Lower lobe of right lung (tissue), 2 donors: ENCODE measurements at places on chromosomes 12 and 14.

DNA sequence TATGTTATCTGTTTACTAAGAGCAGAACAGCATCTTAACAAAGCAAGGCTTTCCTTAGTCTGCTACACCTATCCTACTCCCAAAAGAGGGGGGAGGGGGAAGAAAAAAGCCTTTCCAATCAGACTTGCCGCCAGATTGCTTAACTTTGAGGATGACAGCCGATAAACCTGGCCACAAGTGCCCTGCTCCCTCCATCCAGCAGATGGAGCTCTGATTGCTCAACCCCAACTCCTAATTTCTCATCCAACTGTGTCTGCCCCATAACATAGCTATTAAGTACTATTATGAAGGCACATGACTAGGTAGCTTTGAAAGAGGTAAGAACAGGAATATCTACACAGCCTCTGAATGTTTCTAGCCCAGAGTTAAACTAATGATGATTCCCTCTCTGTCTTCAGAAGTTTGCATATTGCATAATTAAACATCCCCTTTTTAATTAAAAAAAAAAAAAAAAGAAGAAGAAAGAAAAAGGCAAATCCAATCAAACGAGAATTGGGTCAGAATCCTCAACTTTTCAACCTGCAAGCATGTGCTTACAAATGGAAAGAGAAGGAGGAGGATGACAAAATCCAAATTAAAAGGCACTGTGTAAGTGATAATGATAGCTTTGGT lies 247.4 kb downstream of the GALC start:
- DNase-seq = no peak

DNA sequence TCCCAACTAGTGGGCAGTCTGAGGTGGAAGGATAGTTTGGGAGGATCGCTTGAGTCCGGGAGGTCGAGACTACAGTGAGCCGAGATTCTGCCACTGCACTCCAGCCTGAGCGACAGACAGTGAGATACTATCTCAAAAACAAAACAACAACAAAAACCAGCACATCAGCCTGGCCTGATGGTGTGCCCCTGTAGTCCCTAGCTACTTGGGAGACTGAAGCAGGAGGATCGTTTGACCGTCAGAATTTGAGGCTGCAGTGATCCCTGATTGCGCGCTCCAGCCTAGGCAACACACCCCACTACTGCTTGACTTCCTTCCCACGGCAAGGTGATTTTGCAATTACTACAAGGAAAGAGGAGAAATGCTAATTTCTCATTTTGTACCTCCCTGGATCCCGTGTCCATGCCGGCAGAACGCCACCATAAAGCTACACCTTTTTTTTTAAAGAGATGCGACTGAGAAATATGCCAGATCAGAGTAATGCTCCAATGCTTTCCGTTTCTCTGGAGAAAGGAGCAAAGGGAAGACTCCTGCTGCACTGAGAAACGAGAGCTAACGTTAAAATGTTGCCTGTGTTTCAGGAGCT lies 672 bp upstream of the SCFD1 start:
- peak; percentile 47 for DNase-seq

GRCh38 chr12:62191491-62192179 lies 68.6 kb upstream of the USP15 start:
- DNase-seq = peak; percentile 49

- no peak for DNase-seq
Observed at GRCh38 chr12:81137801-81138200, 59.9 kb downstream of the ACSS3 start.

DNA sequence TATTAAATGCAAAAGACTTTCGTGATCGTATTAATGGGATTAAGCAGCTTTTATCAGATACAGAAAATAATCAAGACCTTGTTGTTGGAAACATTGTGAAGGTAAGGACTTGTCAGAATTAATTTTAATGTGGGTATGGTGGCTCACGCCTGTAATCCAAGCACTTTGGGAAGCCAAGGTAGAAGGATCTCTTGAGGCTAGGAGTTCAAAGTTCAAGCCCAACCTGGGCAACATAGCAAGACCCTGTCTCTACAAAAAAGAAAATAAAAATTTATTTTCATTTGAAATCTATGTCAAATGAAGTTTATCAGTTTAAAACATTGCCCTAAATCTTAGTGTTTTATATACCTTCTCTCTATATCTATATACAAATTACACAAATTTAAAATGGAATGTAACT lies 17.2 kb upstream of the PRPF39 start:
- no peak for DNase-seq

GRCh38 chr14:101781240-101782061 lies 19.9 kb downstream of the PPP2R5C start:
- DNase-seq = no peak

- DNase-seq = no peak
Observed at GRCh38 chr12:113297621-113298471, 37.1 kb downstream of the SLC8B1 start.

- no peak for DNase-seq
Observed at GRCh38 chr12:130007771-130008170, 103.9 kb upstream of the TMEM132D start.

DNA sequence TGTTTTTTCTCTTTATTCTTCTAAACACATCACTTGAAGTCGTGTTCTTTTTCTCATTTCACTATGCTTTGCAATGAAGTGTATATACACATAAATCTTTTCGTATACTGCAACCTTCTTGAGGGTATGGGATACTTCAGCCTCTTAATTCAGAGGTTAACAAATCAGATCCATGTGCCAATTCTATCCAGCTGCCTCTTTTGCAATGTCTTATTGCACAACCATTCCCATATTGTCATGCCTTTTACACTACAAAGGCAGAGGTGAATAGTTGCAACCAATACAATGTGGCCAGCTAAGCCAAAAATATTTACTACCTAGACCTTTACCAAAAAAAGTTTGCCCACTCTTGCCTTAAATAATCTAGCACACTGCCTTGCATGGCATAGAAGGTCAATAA lies 224.5 kb upstream of the FOXG1 start:
- DNase-seq = no peak

DNA sequence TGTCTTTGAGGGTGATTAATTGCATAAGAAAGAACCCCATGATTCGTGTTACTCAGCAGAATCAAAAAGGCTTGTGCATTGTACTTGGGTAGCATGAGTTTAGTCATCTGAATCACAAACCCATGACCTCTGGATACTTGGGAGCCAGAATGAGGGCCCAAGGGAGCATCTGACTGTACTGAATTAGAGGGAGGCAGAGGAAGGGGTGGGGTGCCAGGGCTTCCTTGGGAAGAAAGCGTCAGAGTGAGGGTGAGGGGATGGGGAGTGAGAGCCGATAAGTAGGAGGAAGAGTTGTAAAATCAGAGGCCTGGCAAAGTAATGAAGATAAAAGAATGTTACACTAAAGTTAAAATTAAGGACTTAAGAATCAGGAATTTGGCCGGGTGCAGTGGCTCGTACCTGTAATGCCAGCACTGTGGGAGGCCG lies 29.8 kb downstream of the GPRC5D start:
- no peak for DNase-seq

DNA sequence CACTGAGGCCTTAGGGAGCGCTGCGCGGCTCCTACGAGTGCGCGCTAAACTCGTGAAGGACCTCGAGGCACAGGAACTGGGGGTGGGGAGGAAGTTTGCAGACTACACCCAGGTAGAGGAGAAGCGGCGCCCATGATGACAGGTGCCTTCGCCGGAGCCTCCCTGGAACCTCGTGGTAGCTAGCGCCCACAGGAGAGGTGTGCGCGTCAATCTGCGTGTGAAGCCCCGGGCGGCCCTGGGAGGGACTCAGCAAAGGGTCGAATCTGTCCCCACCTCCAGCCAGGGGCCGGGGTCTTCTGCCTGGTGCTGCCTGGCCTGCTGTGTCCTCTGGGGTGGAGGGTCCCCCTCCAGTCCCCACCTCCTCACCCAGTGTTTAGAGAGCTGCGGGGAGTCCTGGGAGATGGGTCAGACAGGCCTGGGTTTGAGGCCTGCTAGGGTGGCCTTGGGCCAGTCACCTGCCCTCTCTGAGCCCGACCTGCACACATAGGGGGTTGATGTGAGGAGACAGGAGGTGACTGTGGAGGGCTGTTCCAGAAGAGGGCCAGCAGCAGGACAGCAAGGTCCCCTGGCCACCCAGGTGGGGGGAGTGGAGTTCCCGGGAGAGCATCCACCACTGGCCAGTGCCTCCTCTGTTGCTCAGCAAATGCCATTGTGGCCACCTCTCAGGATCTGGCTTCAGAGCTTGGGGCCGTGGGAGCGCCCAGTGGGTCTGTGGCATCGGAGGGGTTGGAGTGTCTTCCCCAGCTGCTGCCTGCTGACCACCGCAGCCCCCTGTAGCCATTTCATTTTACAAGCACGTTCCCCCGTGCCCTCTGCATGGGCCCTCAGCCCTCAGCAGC lies 20.2 kb upstream of the KIF26A start:
- DNase-seq = no peak

GRCh38 chr14:100654814-100655740 lies 67.9 kb upstream of the BEGAIN start:
- peak; percentile 62 for DNase-seq

DNA sequence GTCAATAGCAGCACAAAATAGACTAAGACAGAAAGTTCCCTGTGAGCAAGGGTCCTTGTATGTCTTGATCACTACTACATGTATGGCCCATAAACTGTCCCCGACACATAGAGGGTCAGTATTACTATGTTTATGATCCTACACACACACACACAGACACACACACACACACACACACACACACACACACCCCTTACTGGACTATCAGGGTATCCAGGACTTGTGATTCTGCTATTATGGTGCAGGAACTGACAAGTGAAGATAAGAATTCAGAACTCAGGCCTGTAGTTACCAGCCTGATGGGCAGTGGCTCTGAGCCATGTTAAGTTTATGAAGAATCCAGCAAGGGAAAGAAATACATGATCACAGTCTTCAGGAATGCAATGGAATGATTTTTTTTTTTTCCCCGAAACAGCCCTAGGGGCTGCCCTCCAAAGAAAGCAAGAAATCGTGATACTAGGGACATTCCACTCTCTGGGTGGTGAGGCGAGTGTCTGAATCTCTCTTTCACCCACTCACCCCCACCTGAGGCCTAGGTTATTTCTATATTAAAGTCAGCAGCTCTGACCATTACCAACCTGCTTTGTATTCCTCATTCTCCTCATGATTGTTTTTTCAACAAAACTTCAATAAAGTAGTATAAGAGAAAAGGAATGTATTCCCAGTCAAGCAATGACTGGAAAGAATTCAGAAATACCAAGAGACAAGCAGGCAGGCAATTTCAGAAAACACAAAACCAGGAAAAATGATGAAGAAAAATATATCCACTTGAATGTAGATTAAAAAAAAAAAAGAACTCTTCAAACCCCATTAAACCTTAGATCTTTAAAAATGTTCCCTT lies 105.8 kb downstream of the AVPR1A start:
- DNase-seq = no peak

DNA sequence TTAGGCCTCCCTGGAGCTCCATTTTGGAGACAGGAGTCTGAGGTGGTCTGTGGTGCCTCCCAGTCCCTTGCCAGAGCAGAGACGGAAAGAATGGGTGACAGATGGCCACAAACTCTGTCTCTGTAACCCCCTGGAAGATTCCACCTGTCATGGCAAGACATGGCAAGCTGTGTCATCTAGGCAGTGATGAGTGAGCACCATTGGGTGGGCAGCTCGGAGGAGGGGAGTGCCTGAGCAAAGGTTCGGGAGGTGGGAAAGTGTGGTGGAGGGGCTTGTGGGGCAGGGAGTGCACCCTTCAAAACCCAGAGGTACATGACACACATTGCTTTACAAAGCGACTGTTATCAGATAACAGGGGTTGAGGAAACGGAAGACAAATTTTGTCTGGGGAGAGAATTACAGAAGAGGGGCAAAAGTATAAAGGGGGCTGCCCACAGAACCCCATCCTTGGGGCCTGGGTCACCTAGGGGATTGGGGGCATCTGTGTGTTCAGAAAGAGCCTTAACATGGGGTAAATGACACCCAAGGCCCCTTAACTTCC lies 3.5 kb downstream of the RIN3 start:
- no peak for DNase-seq
